ENCODE measurements at places on chromosomes 12 and 14.

GRCh38 chr12:42421844-42422779 lies 96.1 kb downstream of the PPHLN1 start:
- no peak for DNase-seq

GRCh38 chr14:96271421-96271762 lies 15.4 kb downstream of the BDKRB1 start:
- DNase-seq, result no peak

GRCh38 chr14:58796242-58797009 lies 158.7 kb downstream of the DACT1 start:
- DNase-seq, result no peak

DNA sequence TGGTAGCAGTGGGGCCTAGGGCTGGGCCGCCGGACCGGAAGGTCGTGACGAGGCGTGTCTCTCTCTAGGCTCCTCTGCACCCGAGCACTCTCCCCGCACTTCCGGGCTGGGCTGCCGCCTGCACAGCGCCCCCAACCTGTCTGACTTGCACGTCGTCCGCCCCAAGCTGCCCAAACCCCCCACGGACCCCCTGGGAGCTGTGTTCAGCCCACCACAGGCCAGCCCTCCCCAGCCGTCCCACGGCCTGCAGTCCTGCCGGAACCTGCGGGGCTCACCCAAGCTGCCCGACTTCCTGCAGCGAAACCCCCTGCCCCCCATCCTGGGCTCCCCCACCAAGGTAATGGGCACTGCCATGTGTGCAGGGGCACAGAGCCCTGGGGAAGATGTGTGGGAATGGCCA lies 13.3 kb upstream of the PUS1 start:
- DNase-seq, result no peak

DNA sequence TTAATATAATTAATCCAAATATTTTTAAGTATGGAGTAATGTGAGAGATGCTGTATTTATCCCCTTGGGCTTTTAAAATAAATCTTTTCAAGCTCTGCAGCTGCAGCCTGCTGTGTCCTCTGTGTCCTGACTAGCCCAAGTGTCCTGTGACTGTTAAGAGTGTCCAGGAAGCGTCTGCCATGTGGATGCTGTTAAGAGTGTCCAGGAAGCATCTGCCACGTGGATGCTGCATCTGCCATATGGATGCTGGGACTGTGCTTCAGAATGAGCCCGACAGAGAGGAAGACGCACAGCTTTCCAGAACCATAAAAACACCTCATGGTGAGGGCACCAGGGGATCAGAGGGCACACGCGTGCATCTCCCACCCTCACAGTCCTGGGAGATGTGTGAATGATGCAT lies 307.2 kb downstream of the ADGRD1 start:
- DNase-seq, result no peak

GRCh38 chr14:68819260-68819691 lies 26.4 kb upstream of the ZFP36L1 start:
- DNase-seq, result no peak

GRCh38 chr14:88063811-88064210 lies 58.9 kb downstream of the GPR65 start:
- no peak for DNase-seq

DNA sequence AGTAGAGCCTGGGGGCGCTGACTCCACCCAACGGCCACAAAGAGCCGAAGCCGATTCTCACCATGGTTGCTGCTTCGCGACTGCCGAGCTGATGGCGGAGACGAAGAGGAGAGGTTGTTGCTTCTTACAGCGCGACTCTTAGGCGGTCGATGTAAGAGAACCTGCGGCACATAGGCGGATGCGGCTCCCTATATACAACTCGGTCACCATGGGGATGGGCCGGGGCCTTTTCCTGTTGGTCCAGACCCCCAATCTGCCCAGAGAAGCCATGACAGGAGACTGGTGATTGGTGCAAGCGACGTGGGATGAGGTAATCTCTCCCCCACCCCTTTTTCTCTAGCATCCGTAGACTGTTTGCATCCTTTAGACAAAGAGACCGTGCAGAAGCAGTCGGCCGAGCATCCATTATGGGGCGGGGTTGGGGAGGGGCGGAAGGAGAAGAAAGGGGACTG lies at the start of gene TUBA1A:
Gene TUBA1A, minus strand, starts transcription at position 165 of the 452 bp plus-strand sequence. Its CDS starts 101 bp downstream, at position 64.
- peak; percentile 97 for DNase-seq

GRCh38 chr14:91327250-91327595 lies 82.7 kb upstream of the GPR68 start:
- no peak for DNase-seq

DNA sequence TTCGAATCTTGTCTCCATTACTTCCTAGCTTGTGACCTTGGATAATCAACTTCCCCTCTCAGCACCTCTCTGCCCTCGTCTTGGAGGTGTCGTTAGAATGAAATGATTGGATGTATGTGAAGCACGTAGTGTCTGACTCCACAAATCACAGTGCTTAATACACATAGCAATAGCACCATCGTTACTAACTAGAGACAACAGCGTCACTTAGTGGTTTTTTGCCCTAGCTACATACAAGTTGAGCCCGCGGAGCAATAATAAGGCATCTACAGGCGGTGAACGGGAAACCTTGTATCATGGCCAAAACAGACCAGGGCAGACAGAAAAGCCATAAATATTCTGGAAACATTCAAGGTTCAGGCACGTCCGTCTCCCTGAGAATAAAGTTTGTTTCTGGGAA lies 154.9 kb downstream of the ASCL4 start:
- no peak for DNase-seq

DNA sequence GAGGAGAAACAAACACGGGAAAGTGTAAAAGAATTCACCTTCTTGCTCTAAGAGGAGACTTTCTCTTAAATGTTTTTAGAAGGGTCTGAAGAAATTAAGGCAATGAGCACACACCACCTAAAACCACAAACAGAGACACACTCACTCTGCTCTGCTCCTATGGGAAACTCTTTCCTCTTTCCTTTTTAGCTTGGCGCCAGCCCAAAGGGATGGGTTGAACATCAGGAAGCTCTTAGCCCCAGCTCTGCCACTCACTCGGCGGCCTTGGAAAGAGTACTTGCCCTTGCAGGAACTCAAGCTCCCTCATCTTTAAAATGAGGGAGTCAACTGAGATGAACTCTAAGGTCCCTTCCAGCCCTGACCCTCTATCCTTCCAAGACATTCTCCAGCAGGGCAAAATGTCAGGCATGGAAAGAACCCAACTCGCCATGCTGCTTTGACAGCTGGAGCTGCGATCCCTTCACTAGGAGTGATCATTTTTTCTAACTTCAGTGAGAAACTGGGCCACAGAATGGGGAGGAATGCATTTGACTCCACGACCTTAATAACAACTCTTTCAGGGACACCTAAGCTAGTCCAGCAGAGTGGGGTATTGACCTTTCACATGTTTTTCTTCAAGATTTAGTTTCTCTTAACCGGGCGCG lies 980 bp upstream of the RNASE8 start:
- no peak for DNase-seq

- no peak for DNase-seq
Observed at GRCh38 chr14:98592611-98593170, 679.3 kb downstream of the BCL11B start.

- DNase-seq, result no peak
Observed at GRCh38 chr14:83300476-83301064, 1766.9 kb upstream of the SEL1L start.

GRCh38 chr12:20808521-20808920 lies 2.0 kb upstream of the SLCO1B3 start:
- DNase-seq, result no peak
